ENCODE measurements at places on chromosomes 12 and 14. TPM values are rescaled to one million over a fixed set of nuclear protein-coding genes. Genes with fewer than 3 reads are reported as not detected.
A peak's percentile ranks its signal among the peaks of the same experiment; 100 is the strongest.

GRCh38 chr12:126390969-126391566 lies 1325.8 kb downstream of the AACS start:
- H3K27ac ChIP-seq, result no peak overlapping the region
- no peak overlapping the region for H3K4me3 ChIP-seq
- H3K36me3 ChIP-seq, result no peaks in the 10 kb centered on the region
- no peaks in the 10 kb centered on the region for H3K4me1 ChIP-seq
- no peak for DNase-seq

GRCh38 chr12:124150168-124150567 lies 144.7 kb upstream of the RFLNA start:
- H3K36me3 ChIP-seq, result no peaks in the 10 kb centered on the region
- H3K27me3 ChIP-seq, result no peaks in the 10 kb centered on the region
- H3K4me1 ChIP-seq, result no peaks in the 10 kb centered on the region
- H3K27ac ChIP-seq, result no peak overlapping the region
- DNase-seq, result no peak

DNA sequence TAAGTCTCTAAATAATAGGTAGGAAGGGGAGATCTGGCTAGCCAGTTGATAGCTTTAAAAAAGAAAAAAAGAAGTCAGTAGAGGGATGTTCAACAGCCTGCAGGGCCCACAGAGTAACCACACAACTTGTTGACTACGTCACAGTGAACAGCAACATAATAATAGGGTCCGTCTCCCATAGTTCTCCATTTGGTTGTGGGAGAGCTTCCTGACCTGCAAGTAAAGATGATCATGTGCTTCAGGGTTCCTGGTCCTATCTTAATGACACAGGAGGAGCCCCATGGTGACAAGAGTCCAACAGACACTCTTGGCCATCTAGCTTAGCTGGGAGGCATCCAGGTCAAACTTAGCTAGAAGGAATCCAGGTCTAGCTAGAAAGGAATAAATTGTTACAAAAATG lies 36.2 kb downstream of the FGD6 start:
- no peak for DNase-seq
- H3K27me3 ChIP-seq, result no peaks in the 10 kb centered on the region
- no peak overlapping the region for H3K4me3 ChIP-seq

DNA sequence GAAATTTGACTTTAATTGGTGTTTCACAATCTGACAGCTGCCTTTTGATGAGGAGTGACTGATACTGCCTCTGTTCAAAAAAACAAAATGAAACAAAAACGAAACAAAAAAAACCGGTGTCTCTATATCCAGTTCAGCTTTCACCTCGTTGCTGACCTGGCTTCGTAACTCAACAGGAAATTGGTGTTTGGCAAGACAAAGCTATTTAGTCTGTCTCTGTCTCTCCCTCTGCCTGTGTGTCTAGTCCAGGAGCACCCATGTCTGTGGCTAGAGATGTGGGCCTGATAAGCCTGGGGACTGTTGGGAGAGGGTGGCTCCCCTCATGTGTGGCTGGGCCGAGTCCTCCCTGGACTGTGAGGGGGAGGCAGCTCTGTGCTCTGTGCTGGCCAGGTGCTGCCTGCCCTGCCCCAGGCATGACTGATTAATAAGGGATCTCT lies 11.3 kb downstream of the CACNA1C start:
- no peak for DNase-seq
- no peaks in the 10 kb centered on the region for H3K27me3 ChIP-seq
- H3K4me1 ChIP-seq, result peaks cover 12% of the 10 kb centered on the region
- peak overlapping the region; percentile 40 for H3K27ac ChIP-seq
- H3K36me3 ChIP-seq, result no peaks in the 10 kb centered on the region
- peak overlapping the region; percentile 23 for H3K4me3 ChIP-seq

DNA sequence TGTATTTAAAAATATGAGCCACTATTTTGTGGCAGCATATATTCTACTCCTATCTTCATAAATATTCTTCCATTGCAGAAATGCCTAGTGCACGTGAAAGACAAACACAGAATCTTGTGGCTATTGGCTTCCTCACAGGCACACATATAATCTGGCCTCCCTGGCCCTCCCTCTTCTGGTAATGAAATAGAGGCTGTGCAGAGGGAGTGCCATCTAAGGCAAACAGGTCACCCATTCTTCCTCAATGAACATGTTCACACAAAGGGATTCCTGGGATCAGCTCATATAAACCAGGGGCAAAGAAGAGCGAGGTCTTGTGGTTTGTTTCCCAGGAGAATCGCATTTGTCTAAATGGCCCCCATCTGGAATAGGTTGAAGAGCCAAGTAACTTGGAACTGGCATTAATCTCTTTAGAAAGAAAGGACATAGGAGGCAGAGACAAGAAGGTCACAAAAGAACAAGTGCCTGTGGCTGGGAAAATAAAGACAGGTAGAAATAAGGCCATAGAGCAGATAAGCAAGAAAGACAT lies 171.6 kb upstream of the PTPRQ start:
- H3K4me3 ChIP-seq, result no peak overlapping the region
- H3K36me3 ChIP-seq, result no peaks in the 10 kb centered on the region
- no peak overlapping the region for H3K27ac ChIP-seq
- no peak for DNase-seq
- no peaks in the 10 kb centered on the region for H3K4me1 ChIP-seq

- H3K4me1 ChIP-seq, result no peaks in the 10 kb centered on the region
- H3K27me3 ChIP-seq, result peaks cover 4% of the 10 kb centered on the region
- peak; percentile 59 for DNase-seq
- H3K4me3 ChIP-seq, result no peak overlapping the region
- H3K27ac ChIP-seq, result no peak overlapping the region
- no peaks in the 10 kb centered on the region for H3K36me3 ChIP-seq
These were observed 48.7 kb upstream of the LALBA start for GRCh38 chr12:48618541-48618940.

The TSPAN8 gene
- not detected for total RNA-seq

The SLC10A1 gene
- not detected for total RNA-seq

The SYNDIG1L gene
- not detected for total RNA-seq

The TMEM179 gene
- 0.31 TPM for total RNA-seq

The NGDN gene
- 88.7 TPM for total RNA-seq
